Right cardiac atrium (tissue), 5 donors: ENCODE measurements at places on chromosomes 4 and X. TPM values are rescaled to one million over a fixed set of nuclear protein-coding genes. Genes with fewer than 3 reads are reported as not detected.
A peak's percentile ranks its signal among the peaks of the same experiment; 100 is the strongest.

- peak; percentile 79 for DNase-seq
These were observed 125.1 kb downstream of the RAPGEF2 start for GRCh38 chr4:159227984-159228383.

GRCh38 chr4:8732092-8732491 lies 139.5 kb downstream of the CPZ start:
- DNase-seq, result no peak

DNA sequence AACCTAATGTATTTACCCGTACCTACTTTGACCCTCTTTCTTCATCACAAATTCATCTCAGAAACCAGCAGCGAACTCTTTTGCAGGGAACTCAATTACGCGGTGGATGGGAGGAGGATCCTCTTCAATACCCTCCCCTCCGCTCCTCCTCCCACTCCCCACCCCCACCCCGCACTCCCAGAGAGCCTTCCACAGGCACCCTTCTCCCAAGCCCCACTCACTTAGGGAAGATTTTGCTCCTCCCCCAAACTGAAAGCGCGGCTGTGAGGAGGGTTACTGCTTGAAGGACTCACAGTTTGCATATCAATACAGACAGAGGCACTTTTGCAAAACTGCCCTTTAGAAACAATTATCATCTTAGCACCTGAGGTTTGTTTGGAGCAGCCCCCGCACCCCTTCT lies 960 bp upstream of the IL1RAPL1 start:
- DNase-seq, result peak; percentile 33

DNA sequence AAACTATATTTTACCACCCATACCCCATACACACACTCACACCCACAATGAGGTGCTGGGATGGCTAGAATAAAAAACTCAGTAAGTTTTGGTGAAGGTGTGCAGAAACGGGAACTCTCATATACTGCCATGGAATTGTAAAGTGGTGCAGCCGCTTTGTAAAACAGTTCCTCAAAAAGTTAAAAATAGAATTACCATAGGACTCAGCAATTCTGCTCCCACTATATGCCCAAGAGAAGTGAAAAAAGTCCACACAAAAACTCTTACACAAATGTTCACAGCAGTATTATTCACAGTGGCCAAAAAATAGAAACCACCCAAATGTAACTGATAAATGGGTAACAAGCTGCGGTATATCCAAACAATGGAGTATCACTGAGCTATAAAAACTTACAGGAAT lies 6.5 kb downstream of the CENPU start:
- DNase-seq, result no peak

The PIR gene
- total RNA-seq, result 14.8 TPM
